ENCODE measurements at places on chromosomes 7 and 10.

- no peak for DNase-seq
Measured at GRCh38 chr10:77359950-77360520, 277.6 kb downstream of the KCNMA1 start.

DNA sequence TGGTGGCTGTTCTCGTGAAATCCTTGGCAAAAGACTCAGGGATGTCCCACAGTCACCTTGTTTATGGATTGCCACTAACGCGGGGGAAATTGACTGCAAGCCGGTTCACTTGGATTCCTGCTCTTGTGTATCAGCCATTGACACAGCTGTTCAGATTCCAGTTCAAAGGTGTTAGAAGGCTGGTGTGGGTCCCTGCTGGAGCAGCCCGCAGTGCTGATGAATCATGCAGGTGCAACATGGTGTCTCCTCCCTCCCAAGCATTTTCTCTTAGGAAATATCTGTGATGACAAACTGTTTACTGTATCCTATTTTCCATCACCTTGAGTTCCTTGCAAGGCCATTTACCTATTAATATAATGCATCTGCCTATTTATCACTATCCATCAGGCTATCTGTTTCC, 170.1 kb downstream of the GATA3 start:
- DNase-seq: no peak

GRCh38 chr10:47438857-47439474, 44.9 kb downstream of the ANXA8 start:
- peak; percentile 8 for DNase-seq

GRCh38 chr10:63605197-63605967, 84.2 kb downstream of the REEP3 start:
- DNase-seq: no peak

DNA sequence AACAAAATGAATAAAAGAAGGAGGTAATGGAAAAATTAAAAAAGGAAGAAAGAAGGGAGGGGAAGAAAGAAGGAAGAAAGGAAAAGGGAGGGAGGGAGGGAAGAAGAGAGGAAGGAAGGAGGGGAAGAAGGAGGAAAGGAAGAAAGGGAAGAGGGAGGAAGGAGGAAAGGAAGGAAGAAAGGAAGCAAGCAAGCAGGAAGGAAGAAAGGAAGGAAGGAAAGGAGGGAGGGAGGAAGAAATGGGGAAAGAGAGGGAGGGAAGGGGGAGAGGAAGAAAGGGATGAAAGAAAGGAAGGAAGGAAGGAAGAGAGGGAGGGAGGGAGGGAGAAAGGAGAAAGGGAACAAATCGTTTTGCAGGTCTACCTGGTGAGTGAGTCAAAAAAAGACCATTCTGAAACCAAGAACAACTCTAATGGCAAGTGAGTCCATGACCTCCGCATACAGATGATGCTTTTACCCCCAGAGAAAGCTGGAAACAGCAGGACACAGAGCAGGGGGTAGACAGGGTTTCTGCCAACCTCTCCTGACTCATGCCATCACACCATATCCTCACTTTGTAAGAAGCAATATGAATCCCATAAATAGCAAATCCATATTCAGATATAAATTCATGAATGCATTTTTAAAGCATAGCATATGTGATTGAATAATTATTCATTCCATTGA, 1112.9 kb upstream of the AUTS2 start:
- no peak for DNase-seq

DNA sequence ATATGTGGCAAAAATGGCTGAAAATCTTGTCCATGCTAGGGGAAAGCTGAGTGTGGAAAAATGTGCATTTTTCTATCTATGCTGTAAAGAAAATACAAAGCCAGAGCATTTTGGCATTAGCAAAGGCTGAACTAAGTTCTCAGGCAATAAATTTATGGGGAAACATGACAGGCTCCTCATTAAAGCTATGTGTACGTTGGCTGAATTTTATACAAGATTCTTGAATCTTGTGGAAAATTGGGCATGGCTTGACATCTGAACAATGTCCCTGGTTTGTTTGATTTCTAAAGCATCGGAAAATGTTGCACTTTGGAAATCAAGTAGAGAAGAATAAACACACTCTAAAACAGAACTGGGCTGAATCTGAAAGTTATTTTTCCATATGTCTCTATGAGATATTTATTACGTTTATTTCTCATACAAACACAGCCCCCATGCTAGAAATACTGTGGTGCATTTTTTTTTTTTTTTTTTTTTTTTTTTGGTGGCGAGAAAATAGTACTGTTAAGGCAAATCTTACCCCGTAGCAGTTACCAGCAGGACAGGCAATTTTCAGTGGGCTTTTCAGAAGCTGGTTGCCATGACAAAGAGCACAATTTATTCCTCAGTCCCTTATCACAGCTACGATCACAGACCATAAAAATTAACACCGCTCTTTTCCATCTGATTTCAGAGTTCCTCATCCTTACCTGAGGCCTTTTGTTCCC, 16.9 kb downstream of the CPA1 start:
- no peak for DNase-seq

DNA sequence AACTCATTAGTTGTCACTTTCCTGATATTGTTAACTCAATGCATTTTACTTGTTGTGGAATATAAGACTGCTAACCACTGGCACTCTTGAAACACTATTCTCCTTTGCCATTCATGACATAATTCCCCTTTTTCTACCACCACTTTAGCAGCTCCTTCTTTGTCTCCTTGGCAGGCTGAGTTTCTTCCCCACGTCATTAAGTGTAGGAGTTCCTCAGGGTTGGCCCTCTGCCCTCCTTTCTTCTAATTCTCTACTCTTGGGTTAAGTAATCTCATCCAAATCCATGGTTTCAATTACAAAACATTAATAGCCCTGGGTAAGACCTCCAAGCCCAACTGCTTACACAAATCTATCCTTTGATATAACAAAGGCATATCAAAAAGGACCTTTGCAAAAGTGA, 175.1 kb downstream of the HGF start:
- DNase-seq: no peak

- peak; percentile 16 for DNase-seq
Measured at GRCh38 chr7:125661-126060, 66.7 kb upstream of the FAM20C start.

- no peak for DNase-seq
Measured at GRCh38 chr7:114970308-114970707, 48.4 kb downstream of the MDFIC start.

- no peak for DNase-seq
Measured at GRCh38 chr7:75572814-75573213, 80.7 kb downstream of the SPDYE5 start.

DNA sequence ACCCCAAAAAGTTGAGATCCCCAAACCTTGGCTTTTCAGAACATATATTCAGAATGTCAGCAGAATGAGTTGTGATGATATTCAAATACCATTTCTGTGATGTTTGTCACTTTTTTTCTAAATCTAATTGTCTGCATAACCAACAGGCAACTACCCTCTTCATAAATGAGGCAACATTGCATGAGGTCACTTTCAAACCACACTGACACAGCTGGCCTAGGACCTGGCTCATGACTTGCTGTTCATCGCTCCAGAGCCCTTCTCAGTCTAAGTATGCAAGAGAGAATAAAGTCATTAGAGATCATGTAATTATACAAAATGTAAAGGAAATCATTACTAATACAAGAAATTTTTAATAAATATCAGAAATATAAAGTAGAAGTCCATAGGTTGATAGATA, 681.9 kb downstream of the GRM8 start:
- DNase-seq: no peak

DNA sequence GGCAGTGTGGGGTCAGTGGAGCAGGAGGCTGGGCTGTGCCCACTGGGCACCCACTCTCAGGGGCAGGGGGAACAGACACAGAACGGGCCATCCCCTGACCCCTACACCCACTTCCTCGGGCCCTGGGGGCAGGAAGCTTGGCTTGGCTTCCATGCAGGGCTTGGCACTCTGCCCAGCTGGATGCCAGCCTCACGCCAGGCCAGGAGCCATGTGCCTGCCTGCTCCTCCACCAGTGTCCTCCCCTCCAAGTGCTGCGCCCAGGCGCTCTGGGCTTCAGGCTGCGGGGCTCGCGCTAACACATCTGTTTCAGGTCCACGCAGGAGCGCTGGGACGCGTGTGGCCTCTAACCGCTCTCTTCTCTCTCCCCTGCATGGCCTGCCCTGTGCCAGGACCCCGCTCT, 12.7 kb downstream of the LDB3 start:
- DNase-seq: no peak

DNA sequence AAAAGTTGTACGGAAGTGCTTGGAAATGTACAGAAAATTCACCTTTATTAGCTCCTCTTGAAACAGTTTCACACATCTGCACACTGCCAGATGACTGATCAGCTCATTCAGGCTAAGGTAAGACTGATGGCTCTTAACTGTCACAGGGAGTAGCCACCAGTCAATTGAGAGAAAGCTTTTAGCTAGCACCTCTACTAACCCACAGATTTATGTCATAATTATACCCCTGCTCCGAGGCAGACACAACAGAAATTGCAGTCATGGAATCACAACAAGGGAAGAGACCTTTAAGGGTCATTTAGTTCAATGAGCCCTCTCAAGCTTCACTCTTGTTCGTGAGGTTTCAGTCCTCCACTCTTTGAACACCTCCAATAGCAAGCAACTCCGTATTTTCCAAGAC, 235.4 kb downstream of the TRIL start:
- DNase-seq: no peak

DNA sequence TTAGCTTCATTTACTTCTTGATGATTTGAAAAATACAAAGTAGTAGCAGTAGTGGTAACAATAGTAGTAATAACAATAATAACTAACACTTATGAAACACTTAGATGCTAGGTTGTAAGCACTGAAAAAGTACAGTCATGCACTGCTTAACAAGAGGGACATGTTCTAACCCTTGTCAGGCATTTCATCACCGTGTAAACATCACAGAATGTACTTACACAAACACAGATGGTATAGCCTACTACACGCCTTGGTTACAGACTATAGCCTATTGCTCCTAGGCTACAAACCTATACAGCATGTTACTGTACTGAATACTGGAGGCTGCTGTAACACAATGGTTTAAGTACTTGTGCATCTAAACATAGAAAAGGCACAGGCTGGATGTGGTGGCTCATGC, 60.6 kb downstream of the PUS7 start:
- DNase-seq: no peak

GRCh38 chr10:133282846-133283390, 6.2 kb upstream of the ADAM8 start:
- DNase-seq: no peak

DNA sequence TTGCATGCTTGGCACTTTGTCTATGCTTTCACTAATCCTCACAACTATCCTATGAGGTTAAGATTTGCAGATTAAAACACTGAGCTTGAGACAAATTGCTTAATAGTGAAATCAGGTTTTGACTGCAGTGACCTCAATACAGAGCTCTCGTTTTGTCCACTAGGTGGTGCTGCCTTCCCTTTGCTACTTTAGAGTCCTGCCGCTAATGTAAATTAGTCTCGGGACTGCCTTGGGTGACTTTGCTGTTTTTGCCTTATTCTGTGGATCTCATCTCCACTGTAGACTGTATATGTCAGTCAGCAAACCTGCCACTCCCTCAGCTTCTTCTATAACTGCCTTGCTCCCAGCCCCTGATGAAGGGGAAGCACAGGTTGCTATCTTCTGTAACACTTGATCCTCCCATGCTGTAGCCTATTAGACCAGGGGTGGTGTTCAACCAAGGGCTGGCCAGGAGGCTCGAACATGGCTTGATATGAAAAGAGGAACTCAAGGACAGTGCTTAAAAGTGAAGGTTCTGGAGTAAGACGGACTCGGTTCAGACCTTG, 26.0 kb downstream of the ASB4 start:
- peak; percentile 90 for DNase-seq
